ENCODE measurements at places on chromosomes 7 and 10.

GRCh38 chr10:28463676-28464395, 69.1 kb upstream of the WAC start:
- no peak for DNase-seq

GRCh38 chr7:151109094-151110048, 23.1 kb downstream of the AGAP3 start:
- DNase-seq, result no peak

- DNase-seq, result no peak
Observed at GRCh38 chr7:134768243-134768642, 11.2 kb upstream of the CALD1 start.

GRCh38 chr10:129963641-129964501, at the start of gene EBF3:
TSS of gene EBF3 (minus strand) at chr10:129964274. CDS start at chr10:129963768, 506 bp downstream.
- no peak for DNase-seq

DNA sequence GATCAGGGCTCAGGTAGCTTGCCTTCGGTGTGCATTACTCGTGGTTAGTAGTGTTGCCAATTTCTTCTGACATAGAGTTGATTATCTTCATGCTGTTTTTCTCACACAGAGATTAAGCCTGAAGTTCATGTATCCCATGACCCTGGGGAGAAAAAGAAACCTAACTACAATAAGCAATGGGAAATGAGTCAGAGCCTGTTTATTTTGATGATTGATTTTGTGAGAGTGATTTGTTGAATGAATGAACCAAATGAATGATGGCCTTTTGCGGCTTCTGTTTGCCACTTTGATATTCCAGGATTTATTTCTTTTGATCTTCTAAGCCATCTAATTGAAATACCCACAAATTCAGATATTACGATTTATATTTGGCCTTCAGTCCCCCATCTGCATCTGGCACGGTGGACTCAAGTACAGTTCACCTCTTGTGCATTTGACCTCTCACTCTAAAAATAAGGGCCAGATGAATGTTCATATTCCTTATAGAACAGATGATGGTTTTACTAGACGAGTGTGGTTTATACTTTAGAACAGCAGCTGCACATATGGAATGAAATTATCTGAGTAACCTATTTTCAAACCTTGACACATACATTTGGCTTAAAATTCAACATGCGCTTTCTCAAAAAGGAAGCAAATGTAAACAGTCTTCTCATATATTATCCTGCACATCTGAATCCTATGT, 110.7 kb downstream of the PLCE1 start:
- no peak for DNase-seq

DNA sequence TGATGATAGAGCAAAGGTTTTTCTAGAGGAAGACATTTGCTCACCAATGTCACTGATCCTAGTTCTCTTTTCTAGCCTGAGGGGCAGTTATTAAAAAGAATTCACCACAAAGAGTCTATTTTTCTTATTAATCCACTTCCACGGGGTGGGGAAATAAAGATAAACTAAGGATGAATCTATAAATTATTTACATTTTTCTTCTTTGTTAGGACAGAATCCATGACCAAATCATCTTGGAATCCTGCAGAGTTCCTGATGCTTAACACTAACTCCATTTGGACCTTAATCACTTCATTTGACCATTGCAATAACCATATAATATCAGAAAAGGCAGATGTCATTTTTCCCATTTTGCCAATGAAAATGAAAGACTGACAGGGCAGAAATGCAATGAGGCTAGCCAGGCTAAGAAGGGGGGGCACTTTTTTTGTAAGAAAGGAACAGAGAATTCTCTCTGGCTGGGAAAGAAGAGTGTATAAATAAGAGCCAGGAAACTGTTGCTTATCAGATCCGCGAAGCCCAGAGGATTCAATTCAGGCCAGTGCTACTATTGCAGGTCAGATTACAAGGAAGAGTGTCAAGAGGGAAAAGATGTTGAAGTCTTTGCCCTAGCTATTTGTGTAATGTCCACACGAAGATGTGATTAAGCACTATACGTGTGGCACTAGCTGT, 433.2 kb downstream of the TNS3 start:
- no peak for DNase-seq

GRCh38 chr7:51823437-51823836, 506.8 kb upstream of the COBL start:
- no peak for DNase-seq

DNA sequence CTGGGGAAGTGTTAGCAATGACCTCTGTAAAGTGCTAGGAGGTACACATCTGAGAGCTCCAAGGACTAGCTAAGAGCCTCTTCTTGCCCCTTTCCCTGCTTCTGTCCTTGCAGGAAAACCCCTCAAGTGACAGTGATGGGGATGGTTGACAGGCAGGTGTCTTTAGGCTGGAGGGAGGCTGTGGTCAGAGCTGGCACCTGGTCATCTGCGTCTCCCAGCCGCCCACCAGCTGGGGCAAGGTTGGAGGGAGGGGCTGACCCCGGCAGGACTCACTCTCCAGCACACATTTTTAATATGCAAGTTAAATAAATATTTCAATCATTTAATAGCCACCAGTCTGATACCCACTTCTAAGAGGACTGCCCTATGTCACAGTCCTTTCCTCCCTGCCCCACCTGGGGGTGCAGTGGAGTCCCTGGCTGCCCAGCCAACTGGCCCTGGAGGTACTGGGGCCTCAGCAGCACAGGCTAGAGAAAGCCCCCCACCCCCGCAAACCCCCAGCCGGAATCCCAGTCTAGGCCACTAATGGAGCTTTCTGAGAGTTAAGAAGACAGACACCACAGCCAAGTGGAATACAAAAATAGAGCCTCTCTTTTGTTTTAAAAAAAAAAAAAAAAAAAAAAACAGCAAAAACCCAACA, 6.3 kb downstream of the FGF8 start:
- DNase-seq, result no peak
